Stimulated activated CD4-positive, alpha-beta T cell treated with anti-CD3 and anti-CD28 coated beads, Interleukin-15, amount 100 ng/mL, for 24 hours (primary cell): ENCODE measurements at places on chromosomes 12 and 14.

- DNase-seq = no peak
Measured at GRCh38 chr12:93015871-93016751, 87.0 kb upstream of the EEA1 start.

- DNase-seq = no peak
Measured at GRCh38 chr12:14904854-14905253, 19.2 kb upstream of the MGP start.

DNA sequence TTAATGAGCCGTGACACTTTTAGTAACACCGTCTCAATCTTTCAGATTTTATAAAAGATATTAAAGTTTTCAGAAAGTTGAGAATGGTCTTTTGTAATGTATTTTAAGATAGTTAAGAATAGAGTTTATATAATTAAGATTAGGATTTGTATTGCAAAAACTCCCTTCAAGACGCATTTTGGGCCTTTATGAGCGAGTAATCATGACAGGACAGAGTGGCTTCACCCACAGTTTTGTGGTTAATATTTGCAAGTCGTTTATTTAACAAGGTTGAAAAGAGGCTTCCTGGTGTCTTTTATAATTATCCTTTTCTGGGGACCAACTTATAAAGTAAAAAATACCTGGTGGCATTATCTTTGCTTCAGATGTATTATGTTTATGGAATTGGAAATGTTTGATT lies 44.0 kb downstream of the TRAF3 start:
- DNase-seq = no peak

- no peak for DNase-seq
Measured at GRCh38 chr12:132099739-132100138, 44.4 kb downstream of the DDX51 start.

DNA sequence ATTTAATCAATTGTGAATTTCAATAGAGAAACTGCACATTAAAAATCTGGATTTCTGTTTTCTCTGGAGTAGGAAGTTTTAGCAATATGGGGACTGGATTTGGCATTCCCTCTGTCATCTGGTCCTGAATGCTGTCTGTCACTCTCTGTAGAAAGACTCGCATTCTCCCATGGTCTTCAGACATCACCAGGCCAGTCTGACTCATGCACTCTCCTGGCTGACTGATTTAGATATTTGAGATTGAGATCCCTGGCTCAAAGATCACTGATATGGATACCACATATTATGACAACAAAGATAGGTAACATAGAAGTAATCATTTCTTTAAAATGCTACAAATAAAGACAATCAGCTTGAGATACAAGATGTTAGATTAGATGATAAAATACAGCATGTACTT lies 524.5 kb downstream of the GALC start:
- DNase-seq = no peak

- no peak for DNase-seq
Measured at GRCh38 chr14:37466003-37466622, 128.9 kb downstream of the FOXA1 start.
